ENCODE measurements at places on chromosomes 16 and 17.

GRCh38 chr17:51572115-51572514 lies 311.8 kb downstream of the UTP18 start:
- DNase-seq, result no peak

DNA sequence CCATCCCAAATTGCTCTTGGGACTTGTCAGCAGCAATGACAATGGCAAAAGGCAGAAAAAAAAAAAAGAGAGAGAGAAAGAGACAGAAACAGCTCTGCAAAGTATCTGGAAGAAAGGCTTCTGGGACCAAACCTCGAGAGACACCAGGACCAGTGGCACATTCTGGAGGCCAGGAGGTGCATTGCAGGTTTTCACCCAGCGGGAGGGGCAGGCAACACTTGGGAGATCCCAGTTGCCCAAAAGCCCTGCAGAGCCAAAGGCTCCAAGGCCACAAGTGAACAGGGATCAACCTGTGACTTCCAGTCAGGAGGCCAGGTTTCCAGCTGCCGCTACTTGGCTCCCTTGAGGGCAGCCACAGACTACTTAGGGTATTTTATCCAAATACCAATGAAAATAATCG lies 110.8 kb upstream of the CDH5 start:
- no peak for DNase-seq

DNA sequence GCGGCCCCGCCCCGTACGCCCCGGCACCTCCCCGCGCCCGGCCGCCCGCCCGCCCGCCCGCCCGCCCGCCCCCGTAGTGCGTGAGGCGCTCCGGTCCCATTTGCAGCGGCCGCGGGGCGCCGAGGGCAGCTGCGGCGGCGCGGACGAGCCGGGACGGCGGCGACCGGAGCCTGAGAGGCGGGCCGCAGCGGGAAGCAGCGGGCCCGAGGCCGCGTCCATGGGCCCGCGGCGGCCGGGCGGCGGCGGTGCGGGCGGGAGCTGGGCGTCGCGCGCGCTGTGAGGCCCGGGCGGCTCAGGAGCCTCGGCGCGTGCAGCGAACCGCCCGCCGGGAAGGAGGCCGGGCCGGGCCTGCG lies at the start of gene MPRIP:
Gene MPRIP, plus strand, starts transcription at position 74 of the 353 bp plus-strand sequence. CDS start 392 bp downstream, outside the sequence.
- DNase-seq, result no peak

DNA sequence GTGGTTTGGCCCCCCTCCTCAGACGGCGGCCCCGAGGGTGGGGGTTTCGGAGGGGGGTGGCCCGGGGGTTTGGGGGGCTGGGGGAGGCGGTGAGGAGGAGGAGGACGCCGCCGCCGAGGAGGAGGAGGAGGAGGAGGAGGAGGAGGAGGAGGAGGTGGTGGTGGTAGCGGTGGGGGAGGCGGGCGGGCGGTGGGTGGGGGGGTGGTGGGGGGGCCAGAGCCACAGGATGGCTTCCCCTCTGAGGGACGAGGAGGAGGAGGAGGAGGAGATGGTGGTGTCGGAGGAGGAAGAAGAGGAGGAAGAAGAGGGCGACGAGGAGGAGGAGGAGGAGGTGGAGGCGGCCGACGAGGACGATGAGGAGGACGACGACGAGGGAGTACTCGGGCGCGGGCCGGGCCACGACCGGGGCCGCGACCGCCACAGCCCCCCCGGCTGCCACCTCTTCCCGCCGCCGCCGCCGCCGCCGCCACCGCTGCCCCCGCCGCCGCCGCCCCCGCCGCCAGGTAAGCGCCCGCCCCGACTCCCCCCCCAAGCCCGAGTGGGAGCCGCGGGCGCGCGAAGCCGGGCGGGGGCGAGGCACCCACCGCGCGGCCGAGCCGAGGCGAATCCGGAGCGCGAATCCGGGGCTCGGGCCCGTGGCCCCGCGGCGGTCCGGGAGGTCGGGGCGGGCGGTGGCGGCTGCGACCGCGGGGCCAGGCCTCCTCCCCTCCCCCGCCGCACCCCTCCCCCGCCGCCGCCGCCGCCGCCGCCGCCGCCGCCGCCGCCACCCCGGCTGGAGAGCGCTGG lies 3.8 kb upstream of the CHD3 start:
- DNase-seq, result peak; percentile 25

GRCh38 chr16:46844771-46845170 lies 13.8 kb upstream of the C16orf87 start:
- DNase-seq, result no peak

- DNase-seq, result peak; percentile 68
Observed at GRCh38 chr16:29825145-29826044, 5.1 kb downstream of the MVP start.

DNA sequence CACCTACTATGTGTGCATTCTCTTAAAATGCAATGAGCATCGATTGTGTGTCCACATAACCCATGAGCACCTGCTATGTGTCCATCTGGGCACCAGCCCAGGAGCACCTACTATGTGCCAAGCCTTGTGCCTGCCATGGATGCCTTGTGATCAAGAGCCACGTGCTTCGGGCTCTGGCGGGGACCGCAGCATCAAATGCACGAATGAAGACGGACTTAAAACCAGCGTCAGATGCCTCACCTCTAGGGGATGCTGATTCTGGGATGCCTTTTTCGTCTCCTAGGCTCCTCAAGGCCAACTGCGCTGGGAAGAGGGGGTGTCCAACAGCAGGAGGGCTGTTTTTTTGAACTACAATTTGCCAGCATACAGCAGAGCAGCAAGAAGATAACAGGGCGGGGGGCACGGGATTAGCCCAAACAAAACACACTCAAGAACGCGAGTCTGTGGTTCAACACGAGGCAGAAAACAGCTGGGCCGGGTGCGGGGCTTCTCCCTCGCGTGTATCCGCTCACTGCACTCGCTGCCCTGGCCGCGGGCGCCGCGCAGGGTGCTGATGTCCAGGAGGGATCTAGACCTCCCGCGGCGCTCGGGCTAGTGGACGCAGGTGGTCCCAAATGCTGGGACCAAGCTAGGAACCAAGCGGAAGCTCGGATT lies 1.2 kb upstream of the GLIS2 start:
- DNase-seq, result peak; percentile 57

DNA sequence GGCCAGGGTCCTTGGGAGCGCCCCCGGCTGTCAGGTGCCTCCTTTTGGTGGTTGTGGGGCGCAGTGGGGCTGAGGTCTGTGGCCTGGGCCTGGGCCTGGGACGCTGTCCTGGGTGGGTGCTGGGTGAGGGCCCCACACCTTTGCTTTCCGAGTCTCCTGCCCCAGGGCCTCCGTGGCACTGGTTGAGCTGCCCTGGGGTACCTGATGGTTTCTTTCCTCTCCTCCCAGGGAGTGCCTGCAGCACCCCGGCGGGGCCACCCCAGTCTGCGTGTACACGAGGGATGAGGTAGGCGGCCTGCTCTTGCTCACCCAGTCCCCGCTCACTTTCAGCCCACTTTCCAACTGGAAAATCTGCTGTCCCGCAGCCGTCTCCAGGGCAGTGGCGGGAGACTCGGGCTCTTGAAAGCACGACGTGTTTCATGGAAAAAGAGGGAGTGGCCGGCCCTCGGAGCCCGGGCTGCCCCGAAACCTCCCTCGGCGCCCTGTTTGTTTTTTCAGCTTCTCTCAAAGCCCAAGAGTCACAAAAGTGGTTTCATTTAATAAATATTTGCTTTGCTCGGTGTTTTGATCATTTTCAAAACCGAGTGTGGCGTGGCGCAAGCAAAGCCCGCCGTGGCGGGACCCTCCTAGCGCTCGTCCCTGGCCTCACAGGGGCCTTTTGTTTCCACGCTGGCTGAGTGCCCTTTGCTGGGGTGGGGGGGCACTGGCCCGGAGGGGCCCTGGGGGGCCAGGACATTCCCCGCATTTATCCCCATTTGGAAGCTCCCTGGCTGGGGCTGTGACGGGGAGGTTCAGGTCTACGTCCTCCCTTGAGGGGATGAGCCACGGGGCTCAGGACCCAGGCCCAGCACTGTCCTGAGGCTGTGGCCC lies 17.4 kb downstream of the ASPSCR1 start:
- DNase-seq, result no peak

DNA sequence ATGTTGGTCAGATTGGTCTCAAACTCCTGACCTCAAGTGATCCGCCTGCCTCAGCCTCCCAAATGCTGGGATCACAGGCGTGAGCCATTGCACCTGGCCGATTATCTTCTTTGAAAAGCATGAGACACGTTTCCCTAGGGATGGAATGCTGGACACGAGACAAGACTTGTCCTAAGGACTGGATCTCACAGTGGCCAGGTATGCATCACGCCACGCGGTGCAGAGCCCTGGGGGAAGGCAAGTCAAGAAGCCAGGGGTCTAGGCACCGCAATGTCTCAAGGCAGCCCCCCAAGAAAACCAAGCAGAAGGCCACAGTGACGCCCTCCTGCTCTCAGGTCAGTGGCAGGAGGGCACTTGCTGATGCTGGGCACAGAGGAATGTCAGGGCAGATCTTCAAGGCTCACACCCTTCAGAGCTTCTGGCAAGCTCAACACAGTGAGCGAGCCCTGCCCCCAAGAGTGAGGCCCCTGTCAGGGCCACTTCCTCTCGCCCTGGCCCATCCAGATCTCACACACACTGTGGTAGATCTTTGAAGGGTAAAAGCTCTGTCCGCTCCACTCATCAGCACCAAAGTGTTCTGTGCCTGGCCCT lies 134.7 kb downstream of the ZNF778 start:
- DNase-seq, result no peak

DNA sequence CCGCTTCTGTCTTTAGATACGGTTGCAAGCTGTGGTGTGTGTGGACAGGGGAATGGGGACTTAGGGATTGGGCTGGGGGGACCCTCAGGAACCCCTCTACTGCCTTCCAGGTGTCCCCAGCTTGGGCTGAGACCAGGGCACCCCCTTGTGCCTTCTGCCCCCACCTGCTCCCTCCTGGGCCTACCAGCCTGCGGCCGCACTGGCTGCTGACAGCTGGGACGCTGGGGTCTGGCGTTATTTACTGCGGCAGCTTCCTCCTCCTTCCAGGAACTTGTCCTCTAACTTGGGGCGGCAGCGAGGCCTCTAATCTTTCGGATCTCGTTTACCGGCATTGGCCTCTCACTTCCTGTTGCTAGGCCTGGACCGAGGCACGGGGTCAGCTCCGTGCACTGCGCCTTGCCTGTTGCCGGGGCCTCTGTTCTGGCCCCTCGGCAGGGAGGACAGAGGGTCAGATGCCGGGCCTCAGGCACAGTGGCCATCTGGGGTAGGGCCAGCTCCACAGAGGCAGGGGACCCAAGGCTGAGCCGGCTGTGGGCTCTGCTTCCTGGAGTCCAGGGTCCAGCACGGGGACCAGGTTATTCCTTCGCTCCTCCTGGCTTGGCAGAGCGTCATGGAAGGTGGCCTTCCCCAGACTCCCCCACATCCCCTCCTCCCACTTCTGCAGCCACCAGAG lies 31.8 kb downstream of the TMEM235 start:
- DNase-seq, result peak; percentile 64

DNA sequence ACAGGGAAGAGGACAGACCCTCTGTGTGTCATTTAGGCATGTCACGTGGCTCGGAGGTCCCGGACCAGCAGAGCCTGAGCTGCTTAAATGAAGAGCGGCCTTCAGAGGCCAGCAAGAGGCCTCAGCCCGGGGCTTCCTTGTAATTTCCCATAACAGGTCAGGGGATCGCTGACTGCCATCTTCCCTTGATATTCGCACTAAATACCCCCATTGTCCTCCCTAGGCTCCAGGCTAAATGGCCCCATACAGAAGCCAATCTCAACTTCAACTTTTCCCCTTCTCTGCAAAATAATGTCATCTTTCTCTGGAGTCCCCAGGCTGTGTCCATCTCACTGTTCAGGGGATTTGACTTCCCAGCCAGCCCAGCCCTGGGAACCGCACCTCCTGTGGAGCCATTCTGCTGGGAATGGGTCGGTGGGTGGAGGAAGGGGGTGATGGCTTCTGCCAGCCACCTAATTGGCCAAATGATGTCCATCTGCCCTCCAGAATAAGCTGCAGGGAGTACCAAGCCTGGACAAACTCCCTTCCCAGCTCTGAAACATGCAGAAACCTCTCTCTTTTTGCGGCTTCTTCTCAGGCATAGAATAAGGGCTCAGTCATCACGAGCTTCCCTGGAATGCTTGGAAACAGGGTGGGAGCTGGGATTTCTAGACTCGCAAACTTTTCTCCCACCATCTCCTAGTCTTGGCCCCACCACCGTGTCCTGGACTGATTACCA lies 129.9 kb downstream of the SDK2 start:
- DNase-seq, result no peak

DNA sequence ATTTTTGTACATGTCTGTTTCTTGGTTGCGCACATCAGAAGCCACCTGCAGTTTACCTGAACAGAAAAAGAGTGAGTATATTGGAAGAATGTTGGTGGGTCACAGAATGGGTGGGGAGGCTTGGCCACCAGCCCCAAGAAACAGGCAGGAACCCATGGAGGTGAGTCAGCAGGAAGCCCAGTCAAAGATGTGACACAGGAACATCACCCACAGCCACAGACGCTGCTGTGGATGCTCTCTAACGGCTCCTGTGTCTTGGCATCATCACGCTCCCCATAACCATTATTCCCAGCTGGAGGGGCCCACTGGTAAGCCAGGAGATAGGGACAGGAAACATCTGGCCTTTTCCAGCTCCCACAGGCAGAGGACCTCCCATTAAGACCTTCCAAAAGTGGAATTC lies 94.0 kb upstream of the WSB1 start:
- DNase-seq, result no peak

- DNase-seq, result no peak
Observed at GRCh38 chr16:67158637-67159600, 790 bp downstream of the TRADD start.

GRCh38 chr16:88831838-88832237 lies 20.1 kb upstream of the APRT start:
- DNase-seq, result no peak

GRCh38 chr17:64261417-64262145 lies 1.5 kb downstream of the TEX2 start:
- no peak for DNase-seq

DNA sequence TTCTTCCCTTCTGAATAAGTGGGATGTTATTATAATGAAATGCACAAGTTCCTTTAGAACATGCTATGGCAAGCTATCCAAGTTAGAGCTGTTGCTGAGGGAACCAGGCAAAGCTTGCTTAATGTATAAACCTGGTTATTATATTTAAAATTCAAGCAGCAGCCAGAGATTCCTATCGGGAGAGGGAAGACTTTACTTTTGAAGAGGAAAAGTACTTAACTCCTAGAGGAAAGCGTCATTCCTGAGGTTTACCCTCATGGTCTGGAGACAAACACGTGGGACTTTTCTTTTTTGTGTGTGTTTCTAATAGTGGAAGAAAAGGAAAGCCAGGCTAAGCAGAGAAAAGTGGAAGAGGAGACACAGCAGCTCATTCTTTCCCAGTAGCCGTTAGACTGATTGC lies 39.9 kb upstream of the MYH10 start:
- DNase-seq, result peak; percentile 57

All from umbilical cord (tissue), 2 donors.